ENCODE measurements at places on chromosomes 11 and 22. TPM values are rescaled to one million over a fixed set of nuclear protein-coding genes. Genes with fewer than 3 reads are reported as not detected.
A peak's percentile ranks its signal among the peaks of the same experiment; 100 is the strongest.

The LRRN4CL gene
- 1.0 TPM for total RNA-seq

The APOL5 gene
- total RNA-seq: not detected

The P2RY2 gene
- 12.2 TPM for total RNA-seq

GRCh38 chr11:132540581-132540980 is 991.7 kb downstream of the OPCML start:
- no peak for DNase-seq

GRCh38 chr11:17780668-17781067 is 46.1 kb downstream of the KCNC1 start:
- DNase-seq: peak; percentile 66

DNA sequence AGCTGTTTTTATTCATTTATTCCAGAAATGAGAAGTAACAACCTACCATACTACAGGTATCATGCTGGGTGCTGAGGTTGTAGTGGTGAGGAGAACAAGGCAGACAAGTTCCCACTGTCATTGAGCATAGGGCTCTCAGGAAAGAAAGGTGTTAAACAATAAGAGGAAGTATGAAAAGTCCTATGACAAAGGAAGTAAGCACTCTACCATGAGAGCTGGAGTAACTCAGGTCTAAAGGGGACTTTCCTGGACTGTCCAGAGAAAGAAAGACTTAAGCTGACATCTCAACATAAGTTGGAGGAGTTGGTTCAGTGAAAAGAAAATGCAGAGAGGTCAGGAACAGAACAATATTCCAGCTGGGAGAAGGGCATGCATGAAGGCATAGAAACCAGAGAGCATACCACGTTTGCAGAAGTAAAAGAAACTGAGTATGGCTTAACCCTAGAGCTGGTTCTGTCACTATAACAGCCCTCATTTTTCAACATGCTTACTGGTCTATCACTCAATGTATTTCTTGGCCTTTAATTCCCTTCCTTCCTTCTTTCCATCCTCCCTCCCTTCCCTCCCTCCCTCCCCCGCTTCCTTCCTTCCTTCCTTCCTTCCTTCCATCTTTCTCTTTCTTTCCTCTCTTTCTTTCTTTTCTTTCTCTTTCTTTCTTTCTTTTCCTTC is 137.8 kb upstream of the BDNF start:
- DNase-seq: no peak

DNA sequence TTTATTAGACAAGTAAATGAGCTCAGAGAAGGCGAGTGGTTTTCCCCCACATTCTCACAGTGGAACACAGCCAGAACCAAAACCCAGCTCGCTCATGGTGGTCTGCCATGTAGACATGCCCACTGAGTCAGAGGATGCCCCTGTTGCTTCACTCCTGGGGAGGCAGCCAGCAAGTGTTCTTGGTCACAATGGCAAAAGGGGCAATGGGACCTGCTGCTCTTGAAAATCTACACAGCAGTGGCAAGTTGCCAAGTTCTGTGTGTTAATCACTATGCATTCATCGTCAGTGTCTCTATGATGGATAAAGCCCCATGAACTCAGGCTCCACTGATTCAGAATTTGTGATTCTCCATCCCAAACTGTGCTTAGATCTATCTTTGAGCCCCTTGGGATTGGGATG is 64.7 kb upstream of the TBCEL start:
- DNase-seq: no peak

GRCh38 chr22:31148953-31149627 is 8.8 kb upstream of the PLA2G3 start:
- DNase-seq: peak; percentile 76

GRCh38 chr11:78961247-78961646 is 386.6 kb upstream of the NARS2 start:
- DNase-seq: peak; percentile 27

- no peak for DNase-seq
These were observed 42.8 kb downstream of the PACS1 start for GRCh38 chr11:66112601-66113499.

- DNase-seq: peak; percentile 66
These were observed 29.1 kb downstream of the PPIL2 start for GRCh38 chr22:21694795-21695429.

DNA sequence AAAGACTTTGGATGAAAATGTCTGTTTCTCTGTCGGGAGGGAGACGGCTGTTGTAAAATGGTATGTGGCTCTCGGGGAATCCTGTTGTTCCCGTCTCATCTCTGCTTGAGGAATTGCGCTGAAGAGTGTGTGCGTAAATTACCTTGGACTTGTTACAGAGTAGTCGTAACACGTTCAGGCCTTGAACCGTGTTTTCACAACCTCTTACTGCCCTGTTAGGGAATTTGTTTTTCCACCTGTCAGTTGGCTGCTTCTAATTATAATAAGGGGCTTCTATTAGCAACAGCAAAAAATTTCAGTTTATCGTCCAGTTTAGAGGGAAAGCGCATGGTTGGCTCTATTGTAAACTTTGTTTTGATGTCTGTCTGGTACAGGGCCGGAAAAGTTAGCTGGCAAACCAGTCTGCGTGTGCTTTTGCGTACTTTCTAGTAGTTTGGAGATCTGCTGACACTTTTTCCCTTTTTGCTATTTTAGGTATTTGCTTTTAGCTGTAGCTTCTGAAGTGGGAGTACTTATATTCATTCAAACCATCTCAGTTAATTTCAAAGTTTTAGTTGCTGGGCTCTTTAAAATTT is 1.5 kb downstream of the HIPK3 start:
- no peak for DNase-seq

DNA sequence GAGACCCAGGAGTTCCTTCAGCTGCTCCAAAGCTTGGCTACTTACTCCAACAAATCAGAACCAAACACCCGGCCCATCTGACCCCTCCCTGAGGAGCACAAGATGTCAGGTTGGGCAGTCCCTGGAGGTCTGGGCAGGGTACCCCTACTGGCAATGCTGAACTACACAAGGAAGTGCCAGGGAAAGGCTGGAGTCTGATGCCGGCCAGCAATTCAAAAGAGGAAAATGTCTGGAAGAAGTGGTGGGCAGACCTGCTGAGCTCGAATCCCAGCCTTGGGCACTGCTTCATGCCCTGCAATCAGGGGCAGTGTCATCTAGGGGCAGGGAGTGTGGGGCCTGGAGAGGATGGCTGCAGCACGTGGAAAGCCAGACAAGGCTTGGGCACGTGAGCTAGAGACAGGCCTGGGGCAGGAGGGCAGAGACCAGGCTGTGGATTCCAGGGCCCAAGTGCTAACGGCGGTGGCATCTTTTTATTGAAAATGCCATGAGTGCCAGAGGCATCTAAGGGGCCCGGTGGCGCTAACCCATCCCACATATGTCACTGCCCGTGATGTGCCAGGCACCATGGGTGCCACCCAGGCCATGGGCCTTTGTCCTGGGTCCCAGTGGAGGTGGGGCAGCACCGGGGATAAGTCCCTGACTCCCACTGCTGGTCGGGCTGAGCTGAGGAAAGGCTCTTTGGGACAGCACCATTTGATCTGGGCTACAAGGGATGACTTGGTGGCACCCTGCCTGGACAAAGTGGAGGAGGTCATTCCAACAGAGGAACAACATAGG is 97.9 kb upstream of the PITPNB start:
- DNase-seq: no peak

DNA sequence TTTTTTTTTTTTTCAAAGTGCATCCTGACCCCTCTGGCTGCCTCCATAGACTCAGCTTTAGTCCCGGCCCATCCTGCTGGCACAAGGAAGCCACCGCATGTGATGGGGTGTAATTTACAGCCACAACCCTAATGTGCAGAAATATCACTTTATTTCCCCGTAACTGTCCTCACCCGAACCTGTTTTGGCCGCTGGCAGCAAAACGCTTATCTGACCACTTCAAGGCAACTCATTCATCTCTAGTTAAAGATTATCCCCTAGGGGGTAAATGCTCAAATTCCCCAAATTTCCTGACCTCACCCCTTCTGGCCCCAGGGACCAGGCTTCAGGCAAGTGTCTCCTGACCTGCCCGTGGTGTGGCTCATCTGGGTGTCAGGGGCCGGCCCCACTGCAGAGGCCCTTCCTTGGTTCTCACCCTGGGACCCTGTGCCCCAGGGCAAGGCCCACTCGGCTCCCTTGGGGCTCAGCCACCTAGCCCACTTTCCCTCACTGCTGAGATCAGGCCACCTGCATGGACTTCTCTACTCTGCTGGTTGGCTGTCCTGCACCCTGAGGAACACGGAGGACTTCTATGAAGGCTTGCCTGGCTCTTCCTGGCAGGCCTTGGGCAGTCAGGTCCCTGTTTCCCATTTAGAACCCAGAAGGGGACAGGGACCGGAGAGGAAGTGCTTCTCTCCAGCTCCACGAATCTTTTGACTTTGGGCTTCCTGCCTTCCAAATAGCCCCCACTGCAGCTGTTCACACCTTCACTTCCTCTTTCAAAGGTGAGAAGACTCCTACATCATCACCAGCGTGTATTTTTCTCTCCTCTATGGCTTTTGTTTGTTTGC is 53.3 kb downstream of the WNT11 start:
- DNase-seq: no peak

GRCh38 chr22:31084811-31085492 is 3.8 kb downstream of the SMTN start:
- DNase-seq: peak; percentile 94

- no peak for DNase-seq
These were observed 29.0 kb downstream of the FBLN1 start for GRCh38 chr22:45531441-45532234.

DNA sequence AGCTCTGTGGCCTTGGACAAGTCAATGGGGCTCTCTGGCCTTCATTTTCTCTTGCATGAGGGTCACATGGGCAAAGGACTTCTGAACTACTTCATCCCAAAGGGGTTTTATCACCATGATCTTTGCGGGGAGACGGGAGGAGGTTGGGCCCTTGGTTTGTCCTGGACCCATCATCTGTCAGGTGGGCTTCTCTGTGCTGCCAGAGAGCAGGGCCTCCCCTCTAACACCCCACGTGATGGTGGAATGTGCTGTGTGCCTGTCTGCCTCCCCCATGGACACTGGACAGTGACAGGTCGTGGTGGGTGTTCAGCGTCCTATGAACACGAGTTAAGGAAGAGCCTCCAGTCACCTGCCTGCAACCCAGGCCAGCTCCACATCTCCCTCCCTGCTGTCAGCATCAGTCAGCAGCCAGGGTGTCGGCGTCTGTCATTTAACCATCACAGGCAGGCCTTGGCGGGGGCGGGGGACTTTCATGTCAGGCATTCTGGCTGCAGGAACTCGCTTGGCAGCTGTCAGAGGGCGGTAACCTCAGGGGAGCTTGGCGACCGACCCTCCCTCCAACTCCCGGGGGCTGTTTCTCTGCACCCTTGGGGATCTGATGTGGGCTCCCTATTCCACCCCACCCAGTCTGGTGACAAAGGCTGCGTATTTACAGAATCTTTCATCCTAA is 2.6 kb upstream of the SUN2 start:
- DNase-seq: no peak

DNA sequence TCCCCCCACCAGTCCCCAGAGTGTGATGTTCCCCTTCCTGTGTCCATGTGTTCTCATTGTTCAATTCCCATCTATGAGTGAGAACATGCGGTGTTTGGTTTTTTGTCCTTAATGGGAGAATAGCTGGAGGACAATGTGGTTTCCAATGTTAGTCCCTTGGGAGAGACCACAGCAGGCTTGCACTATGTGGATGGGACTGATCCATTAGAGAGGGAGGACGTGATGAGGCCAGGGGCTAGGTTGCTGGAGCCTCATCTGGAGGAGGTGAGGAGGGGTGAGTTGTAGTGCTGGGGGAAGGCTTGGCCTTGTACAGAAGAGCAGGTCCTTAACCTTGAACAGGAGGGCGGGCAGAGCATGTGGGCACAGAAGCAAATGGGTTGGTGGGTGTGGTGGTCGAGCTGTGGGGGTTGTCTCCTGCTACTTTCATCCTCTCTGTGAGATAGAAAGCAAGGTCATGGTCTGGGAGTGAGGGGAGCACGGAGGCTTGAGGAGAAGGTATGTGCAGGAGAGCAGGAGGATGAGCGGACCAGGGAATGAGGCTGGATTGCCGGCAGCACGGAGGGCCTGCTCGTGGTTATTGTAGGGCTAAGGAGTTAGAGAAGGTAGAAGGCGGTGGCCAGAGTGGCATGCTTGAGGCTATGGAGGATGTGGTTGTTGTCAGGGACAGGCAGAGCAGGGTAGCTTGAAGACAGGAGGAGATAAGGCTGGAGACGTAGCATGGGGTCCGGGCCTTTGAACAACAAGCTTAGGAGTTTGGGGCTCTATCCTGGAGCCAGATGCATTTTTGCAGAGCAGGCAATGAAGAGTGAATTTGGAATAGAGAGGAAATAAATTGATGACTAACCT is 11.2 kb upstream of the SREBF2 start:
- no peak for DNase-seq

- no peak for DNase-seq
These were observed 10.7 kb downstream of the PRG3 start for GRCh38 chr11:57370251-57370650.

DNA sequence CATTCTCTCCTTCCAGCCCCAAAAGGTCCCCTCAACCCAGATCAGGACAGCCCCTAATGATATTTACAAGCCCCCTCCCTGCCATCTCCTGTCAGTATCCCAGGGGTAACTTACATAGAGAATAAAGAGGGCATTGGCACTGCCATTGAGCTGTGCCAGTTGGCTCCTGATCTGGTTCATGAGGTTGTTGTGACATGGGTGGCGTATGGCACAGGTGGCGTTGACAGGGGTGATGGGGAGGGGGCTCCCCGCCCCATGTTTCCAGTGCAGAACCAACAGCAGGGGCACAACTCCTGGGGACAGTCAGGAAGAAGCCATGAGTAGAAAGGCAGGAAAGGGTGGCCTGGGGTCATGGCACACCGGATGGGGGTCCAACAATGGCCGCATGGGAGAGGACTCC is 1.9 kb downstream of the LIF start:
- no peak for DNase-seq

- DNase-seq: no peak
These were observed 9.7 kb downstream of the OR5AN1 start for GRCh38 chr11:59368238-59369022.

- DNase-seq: no peak
These were observed 34.9 kb upstream of the NFRKB start for GRCh38 chr11:129930296-129930695.

- DNase-seq: no peak
These were observed 234.3 kb upstream of the FOLH1 start for GRCh38 chr11:49442669-49443068.

- DNase-seq: no peak
These were observed 299.3 kb downstream of the BRD1 start for GRCh38 chr22:49528420-49528720.

DNA sequence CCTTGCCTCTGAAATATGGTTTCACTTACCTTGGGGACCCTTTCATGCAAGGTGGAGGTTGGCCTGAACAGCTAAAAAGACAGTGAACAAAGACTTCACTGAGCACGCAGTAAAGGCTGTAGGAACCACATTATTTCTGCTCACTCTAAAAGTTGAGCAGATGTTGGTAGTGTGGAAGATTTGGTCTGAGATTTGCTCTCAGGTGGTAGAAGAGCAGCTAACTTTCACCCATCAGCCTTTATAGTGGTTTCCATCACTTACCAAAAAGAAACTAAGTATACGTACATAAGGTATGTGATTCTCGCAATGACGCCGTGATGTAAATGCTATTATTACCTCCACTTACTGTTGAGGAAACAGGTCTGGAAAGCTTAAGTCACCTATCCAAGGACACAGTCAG is 47.3 kb downstream of the PRR5L start:
- no peak for DNase-seq

DNA sequence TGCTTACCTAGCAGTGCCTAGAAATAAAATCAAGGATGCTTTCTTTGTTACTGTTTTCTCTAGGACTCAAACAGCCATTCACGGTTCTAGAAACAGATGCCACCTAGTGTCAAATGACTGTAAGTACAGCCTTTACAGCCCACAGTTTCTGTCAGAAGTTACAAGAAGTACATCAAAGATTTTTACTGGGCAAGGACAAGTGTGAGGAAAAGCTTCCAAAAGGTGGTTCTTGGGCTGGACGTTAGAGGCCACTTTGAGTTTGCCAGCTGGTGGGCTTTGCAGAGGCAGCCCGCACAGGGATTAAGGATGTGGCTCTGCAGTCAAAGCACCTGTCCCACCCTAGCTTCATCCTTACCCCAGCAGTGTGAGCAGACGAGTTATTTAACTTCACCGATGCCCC is 6.9 kb downstream of the KMT5B start:
- no peak for DNase-seq
